Stimulated activated CD4-positive, alpha-beta T cell treated with anti-CD3 and anti-CD28 coated beads, TNF-alpha, amount 100 ng/mL, for 24 hours (primary cell): ENCODE measurements at places on chromosomes 5 and 9.

- DNase-seq = no peak
Measured at GRCh38 chr9:96062031-96062430, 186.5 kb downstream of the ERCC6L2 start.

DNA sequence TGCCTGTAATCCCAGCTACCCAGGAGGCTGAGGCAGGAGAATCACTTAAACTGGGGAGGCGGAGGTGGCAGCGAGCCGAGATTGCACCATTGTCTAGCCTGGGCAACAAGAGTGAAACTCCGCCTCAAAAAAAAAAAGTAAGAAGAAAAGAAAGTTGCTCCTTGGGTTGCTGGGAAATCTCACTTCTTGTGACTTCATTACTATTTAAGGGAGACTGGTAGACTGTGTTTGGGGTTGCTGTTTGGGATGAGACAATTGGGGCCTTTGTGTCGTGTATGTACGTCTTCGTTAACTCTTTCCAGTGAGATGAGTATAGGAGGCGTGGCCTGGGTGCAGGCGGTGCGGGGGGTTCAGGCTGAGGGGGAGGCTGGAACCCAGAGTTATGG is 11.6 kb downstream of the NDST1 start:
- DNase-seq = no peak

DNA sequence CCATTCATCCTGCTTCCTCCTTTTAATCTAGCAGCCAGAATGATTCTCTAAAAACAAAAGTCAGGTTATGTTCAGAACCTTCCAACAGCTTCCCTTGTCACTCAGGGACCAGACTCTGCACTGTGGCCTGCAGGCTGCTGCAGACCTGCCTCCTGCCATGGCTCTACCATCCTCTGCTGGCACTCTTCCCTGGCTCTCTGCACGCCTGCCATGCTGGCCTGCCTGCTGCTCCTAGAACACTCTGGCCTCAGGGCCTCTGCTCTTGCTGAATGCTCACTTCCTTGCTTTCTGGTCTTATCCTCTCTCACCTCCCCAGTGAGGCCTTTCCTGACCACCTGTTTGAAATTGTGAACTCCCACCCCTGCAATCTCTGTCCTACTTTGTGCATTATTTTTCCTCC is 149.4 kb downstream of the CD180 start:
- no peak for DNase-seq

- no peak for DNase-seq
Measured at GRCh38 chr5:173806270-173807035, 81.7 kb upstream of the CPEB4 start.

- DNase-seq = no peak
Measured at GRCh38 chr9:116337015-116337414, 183.4 kb downstream of the PAPPA start.

- DNase-seq = no peak
Measured at GRCh38 chr5:61622156-61622555, 290.1 kb downstream of the ZSWIM6 start.

DNA sequence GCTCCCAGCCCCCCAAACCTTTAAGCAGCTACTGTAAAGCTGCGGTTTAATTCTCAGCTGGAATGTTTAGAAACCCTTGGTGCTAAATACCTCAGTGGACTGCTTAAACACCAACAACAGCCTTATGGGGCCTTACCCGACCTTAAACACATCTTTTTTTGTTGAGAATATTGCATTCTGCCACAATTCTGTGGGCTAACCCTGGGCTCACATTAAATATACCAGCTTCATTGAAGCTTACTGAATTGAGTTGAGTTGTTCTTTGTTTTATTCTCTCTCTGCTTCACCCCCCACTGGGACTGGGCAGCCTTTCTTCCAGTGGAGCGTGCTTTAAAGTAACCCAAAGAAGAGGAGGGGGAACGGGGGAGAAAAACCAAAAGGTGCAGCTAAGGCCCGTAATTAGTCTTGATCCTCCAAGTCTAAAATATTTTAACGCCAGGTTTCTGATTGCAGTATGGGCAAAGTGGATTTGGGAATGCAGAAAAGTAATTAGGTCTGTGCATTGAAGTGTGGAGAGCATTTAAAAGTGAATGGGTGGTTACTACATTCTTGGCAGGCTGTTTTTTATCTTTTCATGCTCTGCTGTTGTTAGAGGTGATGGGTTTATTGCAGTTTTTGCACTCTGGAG is 281.2 kb downstream of the NR2F1-AS1 start:
- DNase-seq = no peak

DNA sequence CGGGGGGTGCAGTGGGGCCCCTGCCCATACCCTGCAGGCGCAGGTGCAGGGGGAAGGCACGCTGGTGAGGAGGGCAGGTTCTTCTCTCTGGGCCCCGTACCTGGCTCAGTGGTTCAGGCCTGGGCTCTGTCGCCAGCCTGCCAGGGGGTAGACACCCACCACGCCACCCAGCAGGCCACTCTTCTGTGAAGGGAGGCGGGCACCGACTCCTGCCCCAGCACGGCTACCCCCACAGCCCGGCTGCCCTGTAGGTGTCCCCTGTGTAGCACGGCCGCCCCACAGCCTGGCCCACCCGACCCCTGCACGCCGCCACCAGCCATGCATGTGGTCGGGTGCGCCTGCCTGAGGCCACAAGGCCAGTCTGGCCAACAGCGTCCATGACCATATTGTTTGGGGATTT is 1.7 kb downstream of the LCN6 start:
- no peak for DNase-seq

DNA sequence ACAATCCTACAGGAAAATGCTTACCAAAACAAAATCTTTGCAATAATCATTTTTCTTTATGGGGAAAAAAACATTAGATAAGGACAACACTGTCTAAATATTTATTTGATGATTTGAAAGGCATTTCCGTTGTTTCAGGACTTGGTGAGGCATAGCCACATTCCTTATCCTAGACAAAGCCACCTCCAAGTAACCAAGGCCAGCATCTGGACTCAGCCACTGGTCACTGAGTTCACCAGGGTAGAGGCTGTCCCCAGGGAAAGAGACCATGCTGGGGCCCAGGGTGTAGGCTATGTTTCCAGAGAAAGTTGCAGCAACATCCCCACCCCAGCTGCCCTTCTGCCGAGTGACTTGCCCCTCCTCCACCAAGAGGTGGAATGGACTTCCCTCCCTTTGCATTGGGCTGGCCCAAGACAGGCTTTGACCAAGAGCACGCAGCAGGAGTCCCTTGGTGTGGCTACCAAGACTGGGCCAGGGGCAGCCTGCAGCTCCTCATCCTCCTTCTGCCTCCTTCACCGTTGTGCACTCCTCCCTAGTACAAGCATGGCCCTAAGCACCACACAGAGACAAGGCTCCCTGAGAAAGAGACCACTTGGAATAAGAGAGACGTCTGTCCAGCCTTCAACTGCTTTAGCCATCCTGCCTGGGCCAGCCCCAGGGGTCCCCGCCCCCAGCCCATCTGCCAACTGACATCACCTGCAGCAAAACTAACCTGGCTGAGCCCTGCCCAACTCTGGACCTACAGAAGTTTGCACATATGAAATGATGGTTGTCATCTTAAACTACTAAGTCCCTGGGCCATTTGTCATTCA is 68.1 kb upstream of the SPIN1 start:
- DNase-seq = no peak

DNA sequence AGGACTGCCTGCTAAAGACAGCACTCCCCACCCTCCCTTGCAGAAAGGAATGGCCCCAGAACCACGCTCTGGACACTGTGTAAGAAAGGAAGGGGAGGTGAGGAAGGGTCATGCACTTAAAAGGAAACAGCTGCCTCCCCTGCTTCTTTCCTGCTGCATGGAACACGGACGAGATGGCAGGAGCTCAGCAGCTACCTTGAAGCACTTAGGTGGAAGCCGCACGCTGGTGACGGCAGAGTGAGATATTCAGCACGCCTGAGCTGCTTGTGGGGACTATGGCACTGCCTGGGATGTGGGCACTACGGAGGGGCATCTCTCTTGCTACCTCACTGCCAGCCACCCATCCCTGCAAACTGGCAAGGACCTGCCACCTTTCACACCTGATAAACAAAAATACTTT is 101.5 kb downstream of the VAV2 start:
- no peak for DNase-seq

DNA sequence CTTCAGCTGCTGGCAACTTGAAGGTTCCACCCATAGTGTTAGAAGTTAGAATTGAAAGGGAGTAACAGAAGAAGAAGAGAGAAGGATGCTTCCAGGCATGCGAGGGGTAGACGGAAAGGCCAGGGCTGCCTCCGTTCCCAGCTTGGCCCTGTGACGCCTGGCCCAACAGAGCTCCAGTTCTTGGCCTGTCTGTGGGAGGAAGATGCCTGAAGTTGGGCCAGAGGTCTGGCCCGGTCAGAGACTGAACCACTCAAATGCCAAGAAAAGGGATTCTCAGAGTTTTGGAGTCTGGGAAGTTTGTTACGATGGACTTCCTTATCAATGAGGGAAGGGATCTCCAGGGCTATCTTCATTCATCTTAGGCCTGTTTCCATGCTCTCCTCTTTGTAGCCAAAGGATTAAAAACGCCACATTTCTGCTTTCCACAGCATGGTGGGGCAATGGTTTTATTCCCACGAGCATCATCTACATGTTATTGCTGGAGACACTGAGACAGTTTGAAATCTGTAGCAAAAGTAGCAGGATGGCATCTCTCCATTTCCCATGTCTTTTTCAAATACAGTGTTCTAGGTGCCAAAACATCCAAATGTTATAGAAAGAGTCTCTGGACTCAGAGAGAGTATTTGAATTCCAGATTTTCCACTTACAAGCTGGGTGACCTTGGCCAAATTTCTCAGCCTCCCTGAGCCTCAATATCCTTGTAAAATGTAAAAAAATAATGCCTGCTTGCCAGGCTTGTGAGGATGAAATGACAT is 65.4 kb upstream of the ANKRD55 start:
- no peak for DNase-seq

- no peak for DNase-seq
Measured at GRCh38 chr9:95045751-95046150, 271.8 kb downstream of the FANCC start.

DNA sequence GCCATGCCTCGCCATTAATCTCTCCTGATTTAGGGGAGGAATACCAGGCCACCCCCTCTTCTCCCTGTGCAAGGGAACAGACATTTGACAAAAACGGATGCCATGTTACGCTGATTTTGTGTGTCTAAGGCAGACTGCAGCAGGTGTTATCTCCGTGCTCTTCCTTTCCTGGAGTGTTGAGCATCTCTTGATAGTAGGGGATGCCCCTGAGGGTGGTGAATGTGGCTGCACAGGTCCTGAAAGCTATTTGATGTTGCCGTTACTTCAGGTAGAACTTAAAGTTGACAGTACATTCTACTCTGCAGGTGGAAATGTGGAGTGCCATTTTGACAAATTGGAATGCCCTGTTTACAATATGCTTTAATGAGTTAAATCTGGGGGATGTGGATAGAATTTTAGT is 21.5 kb downstream of the TENT4A start:
- no peak for DNase-seq

- no peak for DNase-seq
Measured at GRCh38 chr5:146828385-146828784, 50.2 kb downstream of the PPP2R2B start.

- DNase-seq = no peak
Measured at GRCh38 chr9:130497139-130497538, 52.4 kb downstream of the ASS1 start.

DNA sequence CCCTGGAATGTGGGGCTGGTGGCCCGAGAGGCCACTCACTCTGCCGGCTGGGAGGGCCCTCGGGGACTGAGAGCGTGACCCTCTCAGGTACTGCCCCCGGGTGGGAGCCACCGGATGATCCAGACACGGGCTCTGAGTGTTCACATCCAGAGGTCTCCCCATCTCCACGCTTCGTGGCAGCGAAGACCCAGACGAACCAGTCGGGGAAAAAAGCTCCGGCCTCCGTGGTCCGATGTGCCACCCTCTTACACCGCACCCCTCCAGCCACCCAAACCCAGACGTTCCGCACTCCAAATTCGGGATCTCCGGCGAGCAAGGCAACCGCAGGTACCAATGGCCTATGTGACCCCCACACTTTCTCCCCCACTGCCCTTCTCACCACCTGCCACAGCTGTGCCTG is 49.5 kb downstream of the AMBP start:
- DNase-seq = no peak

- no peak for DNase-seq
Measured at GRCh38 chr9:98810102-98810842, 2.8 kb downstream of the GALNT12 start.

DNA sequence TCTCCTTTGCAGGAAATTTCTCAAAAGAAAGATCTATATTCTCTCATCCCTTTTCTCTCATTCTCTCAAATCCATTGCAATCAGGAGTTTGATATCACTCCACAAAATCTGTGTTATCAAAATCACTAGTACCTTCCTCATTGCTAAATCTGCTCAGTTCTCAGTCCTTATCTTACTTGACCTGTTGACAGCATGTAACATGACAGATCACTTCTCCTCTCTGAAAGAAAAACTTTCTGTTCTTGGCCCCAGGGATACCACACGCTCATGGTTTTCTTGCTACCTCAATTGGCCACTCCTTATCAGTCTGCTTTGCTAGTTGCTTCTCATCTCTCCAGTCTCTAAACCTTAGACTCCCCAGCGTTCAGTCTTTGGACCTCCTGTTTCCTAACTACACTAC is 22.1 kb downstream of the SRP19 start:
- no peak for DNase-seq

- DNase-seq = no peak
Measured at GRCh38 chr9:69535286-69535832, 136.8 kb downstream of the APBA1 start.

GRCh38 chr5:138632900-138633489 is 57.8 kb upstream of the HSPA9 start:
- no peak for DNase-seq

- no peak for DNase-seq
Measured at GRCh38 chr9:101478444-101478843, 42.9 kb upstream of the ALDOB start.

DNA sequence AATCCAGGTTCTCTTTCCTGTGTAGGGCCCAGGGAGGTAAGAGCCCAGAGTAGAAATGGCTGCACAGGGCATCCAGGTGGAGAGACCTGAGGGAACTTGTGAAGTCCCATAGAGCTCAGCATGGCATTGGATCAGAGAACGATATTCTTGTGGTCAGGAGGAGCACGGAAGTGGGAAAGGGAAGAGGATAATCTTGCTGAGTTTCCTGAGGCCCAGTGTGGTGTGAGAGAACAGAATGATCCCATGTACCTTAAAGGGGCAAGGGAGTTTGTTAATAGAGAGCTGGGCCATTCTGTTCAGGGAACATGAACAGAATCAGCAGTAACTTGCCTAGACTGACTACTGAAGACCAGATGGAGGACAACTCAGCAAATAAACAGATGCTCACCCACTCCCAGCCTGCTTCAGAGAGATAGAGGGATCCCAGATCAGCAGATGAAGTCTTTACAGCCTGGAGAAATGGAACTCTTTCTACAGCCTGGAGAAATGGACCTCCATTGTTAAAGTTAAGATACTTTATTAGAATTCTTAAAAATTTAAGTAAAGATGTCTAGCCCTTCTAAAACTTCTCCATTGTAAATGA is 119.7 kb upstream of the ELL2 start:
- DNase-seq = no peak

DNA sequence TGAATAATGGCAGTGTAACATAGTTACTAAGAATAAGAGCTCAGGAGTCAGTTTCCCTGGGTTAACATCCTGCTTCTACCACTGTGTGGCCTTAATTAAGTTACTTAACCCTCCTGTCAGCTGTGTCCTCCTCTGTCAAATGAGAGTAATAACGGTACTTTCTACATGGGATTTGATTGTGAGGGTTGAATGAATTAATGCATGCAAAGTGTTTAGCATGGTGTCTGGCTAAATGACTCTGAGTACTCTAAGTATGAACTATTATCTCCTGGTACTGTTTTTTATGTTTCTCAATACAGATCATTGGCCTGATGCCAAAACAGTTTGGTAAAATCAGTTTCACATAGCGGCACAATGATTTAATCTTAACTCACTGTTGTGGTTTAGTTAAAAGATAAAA is 19.6 kb downstream of the ZNF131 start:
- DNase-seq = no peak
